ENCODE measurements at places on chromosomes 5 and 9. TPM values are rescaled to one million over a fixed set of nuclear protein-coding genes. Genes with fewer than 3 reads are reported as not detected.

Gene HRCT1
- total RNA-seq = 0.30 TPM

Gene CATSPER3
- 0.67 TPM for total RNA-seq

Gene PCDHGA11
- 0.06 TPM for total RNA-seq

Gene C9
- not detected for total RNA-seq

Gene PAPPA
- total RNA-seq = 33.6 TPM

Gene KCTD16
- 0.08 TPM for total RNA-seq

Gene RNF20
- total RNA-seq = 23.4 TPM

Gene PCDHGA5
- 0.18 TPM for total RNA-seq

Gene SLC22A5
- 21.1 TPM for total RNA-seq

Gene SPATA31E1
- total RNA-seq = not detected

Gene TRPM6
- 1.4 TPM for total RNA-seq

Gene UGT3A2
- not detected for total RNA-seq

Gene MAST4
- total RNA-seq = 1.8 TPM

Gene SGCD
- total RNA-seq = 4.5 TPM

Gene PCDHGA6
- 0.23 TPM for total RNA-seq

Gene CARD19
- total RNA-seq = 65.7 TPM

Gene CEL
- 0.74 TPM for total RNA-seq

Gene PCDHGB3
- 0.28 TPM for total RNA-seq

Gene GABBR2
- total RNA-seq = 0.08 TPM

Gene SLC36A1
- 10.7 TPM for total RNA-seq

Gene FOXI1
- not detected for total RNA-seq

Gene HACD4
- total RNA-seq = 1.0 TPM

Gene PCDHGA1
- 0.31 TPM for total RNA-seq

Gene PCDHA5
- 0.68 TPM for total RNA-seq

Gene CDX1
- total RNA-seq = not detected

Gene FAM151B
- total RNA-seq = 1.2 TPM

Gene ENTR1
- total RNA-seq = 74.5 TPM

Gene SHOC1
- not detected for total RNA-seq

Gene SCAI
- total RNA-seq = 1.6 TPM

Gene WNT8A
- total RNA-seq = not detected

Gene PDE6A
- total RNA-seq = 0.17 TPM

Gene SH2D3C
- total RNA-seq = not detected

Gene PCDHGA3
- not detected for total RNA-seq

Gene LRRC19
- total RNA-seq = not detected

Gene ATP10B
- total RNA-seq = not detected

Gene SLC6A19
- total RNA-seq = not detected

Gene FYB1
- 19.0 TPM for total RNA-seq

Gene RNF208
- 2.0 TPM for total RNA-seq

Gene SLC6A18
- not detected for total RNA-seq

Gene IL3
- not detected for total RNA-seq

Gene SIL1
- 24.3 TPM for total RNA-seq

Gene TSSK1B
- not detected for total RNA-seq

Gene GABRA6
- not detected for total RNA-seq

Gene CYSRT1
- 4.0 TPM for total RNA-seq

All from A549 treated with RU486 at 1 μM for 4 hours (cell line).